Adrenal gland (tissue), 19 donors: ENCODE measurements at places on chromosomes 16 and 17.

GRCh38 chr16:55323637-55324271, at the start of gene IRX6:
Gene IRX6 (plus strand): TSS chr16:55324203. CDS start chr16:55325092, 889 bp downstream.
- DNase-seq, result no peak

DNA sequence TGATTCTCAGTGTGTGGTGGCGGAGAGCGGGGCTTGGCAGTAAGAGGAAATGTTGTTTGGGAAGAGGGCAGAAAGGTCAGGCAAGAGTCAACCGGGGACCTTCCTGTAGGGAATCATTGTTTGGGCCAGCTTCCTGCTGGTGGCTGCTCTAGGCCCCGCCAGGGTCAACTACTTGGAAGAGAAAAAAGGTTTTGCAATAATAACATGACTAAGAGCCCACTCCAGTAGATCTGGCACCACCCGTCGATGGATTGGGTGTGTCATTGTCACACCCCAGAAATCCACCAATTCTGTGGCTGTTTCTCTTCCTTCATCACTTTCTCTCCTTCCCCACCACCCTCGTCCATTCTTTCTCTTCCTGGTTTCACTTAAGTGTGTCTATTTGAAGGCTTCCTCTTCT, 4.2 kb upstream of the KRT24 start:
- peak; percentile 44 for DNase-seq

GRCh38 chr16:83843657-83844056, 35.9 kb downstream of the HSBP1 start:
- no peak for DNase-seq

- DNase-seq, result no peak
These were observed 14.1 kb upstream of the FOXJ1 start for GRCh38 chr17:76154936-76155845.

GRCh38 chr17:81905424-81905875, 3.4 kb downstream of the NPB start:
- no peak for DNase-seq
